ENCODE measurements at places on chromosomes 6 and 20. TPM values are rescaled to one million over a fixed set of nuclear protein-coding genes. Genes with fewer than 3 reads are reported as not detected.
A peak's percentile ranks its signal among the peaks of the same experiment; 100 is the strongest.

GRCh38 chr6:33343953-33344611 lies 26.5 kb upstream of the ZBTB22 start:
- peak overlapping the region; percentile 59 for H3K4me3 ChIP-seq
- H3K4me1 ChIP-seq, result peaks cover 50% of the 10 kb centered on the region
- peak; percentile 86 for DNase-seq
- H3K27ac ChIP-seq, result peak overlapping the region; percentile 92
- no peaks in the 10 kb centered on the region for H3K36me3 ChIP-seq

DNA sequence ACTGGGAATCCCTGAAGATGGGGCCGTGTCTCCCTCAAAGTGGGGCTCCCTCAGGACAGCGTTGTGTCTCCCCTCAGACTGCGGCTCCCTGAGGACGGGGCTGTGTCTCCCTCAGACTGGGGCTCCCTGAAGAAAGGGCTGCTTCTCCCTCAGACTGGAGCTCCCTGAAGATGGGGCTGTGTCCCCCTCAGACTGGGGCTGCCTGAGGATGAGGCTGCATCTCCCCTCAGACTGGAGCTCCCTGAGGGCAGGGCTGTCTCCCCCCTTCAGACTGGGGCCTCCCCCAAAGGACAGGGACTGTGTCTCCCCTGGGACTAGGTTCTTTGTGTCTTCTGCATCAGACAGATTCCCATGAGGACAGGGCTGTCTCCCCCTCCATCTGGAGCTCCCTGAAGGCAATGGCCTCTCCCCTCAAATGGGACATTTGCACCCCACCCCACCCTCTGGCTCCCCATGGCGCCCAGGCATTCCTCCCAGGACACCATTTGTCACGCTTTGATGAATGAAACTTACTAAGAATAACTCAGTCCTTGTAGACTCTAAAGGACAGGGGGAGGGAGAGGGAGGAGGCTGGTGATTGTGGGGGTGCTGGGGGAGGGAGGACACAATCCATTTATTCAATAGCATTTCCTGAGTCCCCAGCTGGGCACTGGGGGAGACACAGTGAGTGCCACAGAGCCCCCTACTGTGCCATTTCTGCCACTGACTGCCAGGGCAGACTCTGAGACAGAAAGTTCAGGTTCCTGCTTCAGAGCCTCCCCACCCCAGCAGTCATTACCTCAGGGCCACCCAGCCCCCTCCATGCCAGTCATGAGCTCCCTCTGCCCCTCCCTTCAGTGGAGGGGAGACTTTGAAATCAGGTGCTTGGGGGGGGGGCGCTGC lies 122.4 kb downstream of the MRPL14 start:
- no peaks in the 10 kb centered on the region for H3K36me3 ChIP-seq
- H3K27ac ChIP-seq, result no peak overlapping the region
- no peak for DNase-seq
- no peak overlapping the region for H3K4me3 ChIP-seq

- no peak for DNase-seq
- H3K27ac ChIP-seq, result no peak overlapping the region
- no peaks in the 10 kb centered on the region for H3K27me3 ChIP-seq
- peaks cover 5% of the 10 kb centered on the region for H3K4me1 ChIP-seq
- H3K36me3 ChIP-seq, result peaks cover 6% of the 10 kb centered on the region
These were observed 42.4 kb downstream of the TXLNB start for GRCh38 chr6:139249395-139249794.

Gene RAB32
- total RNA-seq, result not detected

DNA sequence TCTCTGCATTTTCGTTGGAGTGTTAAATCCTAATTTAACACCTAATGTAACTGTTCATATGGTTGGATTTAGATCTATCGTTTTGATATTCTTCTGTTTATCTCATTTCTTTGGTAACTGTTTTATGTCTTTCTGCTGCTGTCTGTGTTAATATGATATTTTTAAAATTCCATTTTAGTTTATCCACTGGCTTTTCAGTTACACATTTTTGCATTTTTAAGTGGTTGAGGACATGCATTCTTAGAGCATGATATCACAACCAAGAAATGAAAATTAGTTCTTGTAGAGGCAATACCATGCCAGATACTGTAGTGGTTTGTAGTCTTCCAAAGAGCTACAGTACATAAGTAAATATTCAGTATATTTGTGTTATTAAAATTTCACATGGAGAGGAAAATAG lies 58.6 kb downstream of the LIN28B start:
- H3K27ac ChIP-seq, result no peak overlapping the region
- DNase-seq, result no peak
- no peak overlapping the region for H3K4me3 ChIP-seq
- H3K36me3 ChIP-seq, result no peaks in the 10 kb centered on the region

Gene LINC00237
- total RNA-seq, result not detected

- no peak overlapping the region for H3K4me3 ChIP-seq
- DNase-seq, result no peak
- H3K36me3 ChIP-seq, result peaks cover 27% of the 10 kb centered on the region
- no peak overlapping the region for H3K27ac ChIP-seq
These were observed 64.1 kb upstream of the MAP7 start for GRCh38 chr6:136614350-136614749.

GRCh38 chr6:134741200-134741536 lies 208.7 kb downstream of the ALDH8A1 start:
- H3K27me3 ChIP-seq, result no peaks in the 10 kb centered on the region
- no peak overlapping the region for H3K4me3 ChIP-seq
- H3K36me3 ChIP-seq, result no peaks in the 10 kb centered on the region
- no peaks in the 10 kb centered on the region for H3K4me1 ChIP-seq
- no peak overlapping the region for H3K27ac ChIP-seq
- DNase-seq, result no peak

Gene NUP43
- total RNA-seq, result 75.7 TPM

GRCh38 chr6:148620579-148621298 lies 126.1 kb upstream of the UST start:
- H3K27me3 ChIP-seq, result no peaks in the 10 kb centered on the region
- no peak overlapping the region for H3K27ac ChIP-seq
- no peaks in the 10 kb centered on the region for H3K36me3 ChIP-seq
- H3K4me1 ChIP-seq, result no peaks in the 10 kb centered on the region
- DNase-seq, result no peak

Gene GABRR1
- not detected for total RNA-seq

DNA sequence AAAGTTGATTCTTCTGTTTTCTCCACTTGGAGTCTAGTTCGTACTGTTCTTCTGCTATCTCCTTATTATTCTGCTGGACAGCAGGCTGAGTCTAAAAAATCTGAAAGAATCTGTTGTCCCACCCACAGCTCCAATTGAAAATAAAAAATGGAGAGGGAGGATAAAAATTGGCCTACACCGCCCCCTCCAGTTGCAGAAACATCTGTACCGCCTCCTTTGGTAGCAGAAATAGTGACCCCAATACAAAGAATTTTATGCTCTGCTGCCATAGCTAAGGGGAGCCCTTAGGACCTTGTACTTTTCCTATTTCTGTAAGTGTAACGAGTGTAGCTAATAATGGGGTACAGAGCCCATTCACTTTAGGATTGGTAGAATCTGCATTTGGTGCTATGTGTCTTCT lies 4.9 kb upstream of the FKBP1A start:
- H3K36me3 ChIP-seq, result no peaks in the 10 kb centered on the region
- no peak overlapping the region for H3K27ac ChIP-seq
- peaks cover 35% of the 10 kb centered on the region for H3K4me1 ChIP-seq
- H3K4me3 ChIP-seq, result no peak overlapping the region
- no peaks in the 10 kb centered on the region for H3K27me3 ChIP-seq

GRCh38 chr6:5174244-5174643 lies 86.5 kb downstream of the LYRM4 start:
- DNase-seq, result peak; percentile 56
- H3K4me3 ChIP-seq, result peak overlapping the region; percentile 23
- H3K27ac ChIP-seq, result peak overlapping the region; percentile 67
- no peaks in the 10 kb centered on the region for H3K27me3 ChIP-seq
- no peaks in the 10 kb centered on the region for H3K36me3 ChIP-seq

DNA sequence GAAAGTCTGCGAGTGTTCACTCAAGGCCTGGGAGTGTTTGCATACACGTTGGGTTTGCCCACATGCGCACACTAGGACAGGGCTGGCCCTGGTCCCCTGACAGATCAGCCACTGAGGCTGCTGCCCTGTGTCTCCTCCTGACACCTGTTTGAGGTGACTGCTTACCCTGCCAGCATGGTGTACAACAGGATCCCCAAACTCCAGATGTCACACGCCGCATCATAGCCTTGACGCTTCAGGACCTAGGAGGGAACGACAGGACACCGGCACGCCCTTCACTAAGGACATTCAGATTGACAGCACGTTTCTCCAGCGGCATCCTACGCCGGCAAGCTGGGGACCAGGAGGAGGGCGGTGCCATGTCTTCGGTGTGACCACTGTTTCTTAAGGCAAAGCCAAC lies 37.0 kb upstream of the MPC1 start:
- no peaks in the 10 kb centered on the region for H3K36me3 ChIP-seq
- H3K27ac ChIP-seq, result no peak overlapping the region
- H3K4me3 ChIP-seq, result no peak overlapping the region
- no peaks in the 10 kb centered on the region for H3K4me1 ChIP-seq

GRCh38 chr6:82144007-82144851 lies 103.3 kb downstream of the IBTK start:
- no peak overlapping the region for H3K27ac ChIP-seq
- no peak for DNase-seq
- H3K4me3 ChIP-seq, result no peak overlapping the region
- no peaks in the 10 kb centered on the region for H3K36me3 ChIP-seq

- no peaks in the 10 kb centered on the region for H3K27me3 ChIP-seq
- no peak for DNase-seq
- H3K27ac ChIP-seq, result no peak overlapping the region
- no peaks in the 10 kb centered on the region for H3K4me1 ChIP-seq
- H3K4me3 ChIP-seq, result no peak overlapping the region
These were observed 16.6 kb downstream of the DNAAF9 start for GRCh38 chr20:3390759-3391425.

Gene FAM217A
- total RNA-seq, result not detected

GRCh38 chr6:156731396-156731795 lies 45.8 kb upstream of the ARID1B start:
- no peaks in the 10 kb centered on the region for H3K27me3 ChIP-seq
- no peak for DNase-seq
- peaks cover 8% of the 10 kb centered on the region for H3K4me1 ChIP-seq

DNA sequence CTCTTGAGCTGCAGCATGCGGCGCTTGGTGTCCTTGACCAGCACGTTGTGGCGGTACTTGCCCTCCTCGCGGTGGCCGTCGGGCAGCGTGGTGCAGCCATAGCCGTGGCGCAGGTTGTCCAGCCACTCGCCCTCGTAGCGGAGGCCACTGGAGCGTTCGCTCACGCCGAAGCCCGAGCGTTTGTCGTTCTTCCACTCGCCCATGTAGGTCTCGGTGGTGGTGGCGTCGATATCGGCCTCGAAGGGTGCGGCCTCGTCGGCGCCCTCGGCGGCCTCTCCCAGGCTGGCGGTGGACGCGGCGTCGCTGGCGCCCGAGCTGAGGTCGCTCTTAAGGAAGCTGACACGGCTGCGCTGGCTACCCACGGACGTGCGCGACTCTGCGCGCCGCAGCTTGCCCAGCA lies 27.3 kb downstream of the JPH2 start:
- H3K4me1 ChIP-seq, result no peaks in the 10 kb centered on the region
- H3K27me3 ChIP-seq, result peaks cover 9% of the 10 kb centered on the region
- H3K27ac ChIP-seq, result no peak overlapping the region

DNA sequence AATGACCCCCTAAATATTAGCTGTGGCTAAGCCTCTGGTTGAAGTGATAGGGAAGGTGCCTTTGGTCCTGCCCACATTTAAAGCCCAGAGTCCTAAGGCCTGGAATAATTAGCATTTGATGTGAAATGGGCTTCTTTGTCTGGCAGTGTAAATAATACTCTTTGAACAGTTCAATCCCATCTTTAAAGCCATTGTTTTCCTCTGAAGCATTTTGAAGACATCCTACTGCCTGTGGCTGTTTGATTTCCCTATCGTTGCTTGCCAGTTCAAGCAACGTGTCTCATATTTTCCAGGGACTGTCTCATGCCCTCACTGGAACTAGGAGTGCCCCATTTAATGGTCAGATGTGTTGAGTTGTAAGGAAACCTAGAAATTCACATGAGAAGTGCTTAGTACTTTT lies 89.3 kb upstream of the BTN3A2 start:
- no peak overlapping the region for H3K4me3 ChIP-seq
- no peak overlapping the region for H3K27ac ChIP-seq
- DNase-seq, result no peak
- peaks cover 5% of the 10 kb centered on the region for H3K36me3 ChIP-seq

DNA sequence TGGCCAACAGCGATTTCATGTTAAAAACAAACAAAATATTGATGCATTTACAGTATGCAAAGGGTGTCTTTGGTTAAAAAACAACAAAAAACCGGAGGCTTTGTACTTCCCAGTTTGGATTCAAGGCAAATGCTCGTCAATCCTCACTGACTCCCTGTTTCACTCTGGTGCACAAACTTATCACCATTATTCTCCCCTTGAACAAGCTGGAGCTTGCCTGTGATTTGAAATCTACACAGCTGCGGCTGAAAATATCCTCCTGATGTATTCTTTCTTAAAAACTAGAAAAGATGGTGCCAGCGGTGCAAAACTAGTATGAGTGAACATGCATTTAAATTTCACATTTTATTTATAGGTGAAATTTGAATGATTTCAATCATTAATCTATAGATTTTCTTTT lies 3.3 kb downstream of the PERP start:
- no peak overlapping the region for H3K4me3 ChIP-seq
- no peaks in the 10 kb centered on the region for H3K36me3 ChIP-seq
- H3K4me1 ChIP-seq, result peaks cover 14% of the 10 kb centered on the region
- H3K27me3 ChIP-seq, result peaks cover 41% of the 10 kb centered on the region
- H3K27ac ChIP-seq, result no peak overlapping the region

GRCh38 chr20:745683-746301 lies 22.5 kb downstream of the SLC52A3 start:
- no peaks in the 10 kb centered on the region for H3K36me3 ChIP-seq
- no peaks in the 10 kb centered on the region for H3K4me1 ChIP-seq
- peaks cover 3% of the 10 kb centered on the region for H3K27me3 ChIP-seq
- DNase-seq, result no peak

Gene SYTL3
- total RNA-seq, result 5.4 TPM

- DNase-seq, result no peak
- H3K27ac ChIP-seq, result no peak overlapping the region
- H3K36me3 ChIP-seq, result no peaks in the 10 kb centered on the region
- H3K4me1 ChIP-seq, result peaks cover 14% of the 10 kb centered on the region
These were observed 1.9 kb upstream of the EBF4 start for GRCh38 chr20:2690718-2691117.

GRCh38 chr20:24648919-24649318 lies 179.5 kb downstream of the SYNDIG1 start:
- no peaks in the 10 kb centered on the region for H3K36me3 ChIP-seq
- no peak overlapping the region for H3K4me3 ChIP-seq
- peaks cover 30% of the 10 kb centered on the region for H3K4me1 ChIP-seq
- H3K27ac ChIP-seq, result no peak overlapping the region

- H3K4me1 ChIP-seq, result no peaks in the 10 kb centered on the region
- no peaks in the 10 kb centered on the region for H3K27me3 ChIP-seq
- no peaks in the 10 kb centered on the region for H3K36me3 ChIP-seq
- DNase-seq, result no peak
- no peak overlapping the region for H3K4me3 ChIP-seq
- H3K27ac ChIP-seq, result no peak overlapping the region
These were observed 9.6 kb upstream of the CPNE5 start for GRCh38 chr6:36848658-36849441.

GRCh38 chr6:158046201-158047126 lies 64.8 kb downstream of the SYNJ2 start:
- peaks cover 23% of the 10 kb centered on the region for H3K36me3 ChIP-seq
- no peak overlapping the region for H3K27ac ChIP-seq
- DNase-seq, result no peak
